Posterior cingulate gyrus (tissue), 11 donors: ENCODE measurements at places on chromosomes 6 and 20.

DNA sequence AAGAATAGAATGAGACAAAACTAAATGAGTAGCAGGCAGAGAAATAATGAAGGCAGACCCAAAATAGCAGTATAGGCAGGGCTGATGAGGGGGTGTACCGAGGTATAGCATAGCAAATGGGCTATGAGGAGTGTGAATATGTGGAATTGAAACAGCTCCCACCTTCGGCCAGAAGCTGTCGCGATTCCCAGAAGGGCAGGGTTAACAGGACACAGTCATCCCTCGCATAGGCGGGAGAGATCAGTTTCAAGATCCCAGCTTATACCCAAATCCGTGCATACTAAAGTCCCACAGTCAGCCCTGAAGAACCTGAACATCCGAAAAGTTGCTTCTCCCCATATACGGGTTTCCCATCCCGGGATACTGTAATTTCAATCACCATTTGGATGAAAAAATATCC lies 82.7 kb downstream of the PTPRK start:
- no peak for DNase-seq

- DNase-seq, result no peak
Observed at GRCh38 chr6:5091210-5092069, 6.3 kb downstream of the PPP1R3G start.

DNA sequence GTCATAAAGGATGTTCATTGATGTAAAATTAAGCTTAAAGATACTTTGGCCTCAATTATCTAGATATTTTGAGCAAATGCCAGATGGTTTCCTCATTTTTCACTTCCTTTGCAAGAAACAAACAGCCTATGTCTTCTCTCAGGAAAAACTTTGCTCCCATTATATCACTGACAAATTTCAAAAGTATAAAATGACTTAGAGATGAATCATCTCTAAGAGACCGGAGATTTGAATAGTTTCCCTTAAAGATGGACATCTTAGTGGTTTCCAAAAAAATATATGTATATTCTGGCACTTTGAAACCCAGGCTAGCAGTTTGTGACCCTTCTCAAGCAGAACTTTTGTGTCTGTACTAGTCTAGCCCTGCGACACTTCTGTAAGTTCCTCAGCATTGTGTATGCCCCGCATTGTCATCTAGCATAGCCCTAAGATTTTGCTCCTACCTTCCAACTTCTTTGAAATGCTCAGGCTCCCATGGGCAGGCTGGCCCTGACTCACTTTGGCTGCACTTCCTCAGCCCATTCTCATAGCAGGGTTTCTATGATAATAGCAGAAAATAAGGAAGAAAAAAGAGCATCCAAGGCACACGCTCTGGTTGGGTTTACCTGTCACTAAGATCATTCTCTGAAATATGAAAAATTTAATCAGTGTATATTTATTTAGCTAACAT lies 25.7 kb upstream of the POU3F2 start:
- no peak for DNase-seq

DNA sequence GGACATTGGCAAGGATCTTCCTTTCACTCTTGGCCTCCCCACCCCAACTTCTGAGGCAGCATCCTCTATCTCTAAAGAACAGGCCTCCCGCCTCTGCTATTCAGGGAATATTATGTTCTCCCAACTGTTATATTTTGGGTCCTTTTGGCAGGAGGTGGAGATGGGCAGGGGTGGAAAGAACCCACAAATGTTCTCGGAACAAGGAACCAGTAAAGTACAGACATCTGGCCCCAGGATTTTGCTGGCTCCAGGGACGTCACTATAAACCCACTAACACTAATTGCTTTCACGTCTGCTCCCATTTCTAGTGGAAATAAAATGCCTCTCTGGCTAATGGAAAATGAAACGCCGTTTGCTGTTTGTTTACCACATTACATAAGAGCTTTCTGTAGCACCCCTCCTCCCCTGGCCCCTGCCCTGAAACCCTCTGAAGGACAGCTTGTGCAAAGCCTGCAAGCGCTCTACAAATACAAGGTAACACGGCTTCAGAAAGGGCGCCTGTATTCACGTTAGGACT lies 77.7 kb upstream of the TBC1D7 start:
- DNase-seq, result peak; percentile 51

DNA sequence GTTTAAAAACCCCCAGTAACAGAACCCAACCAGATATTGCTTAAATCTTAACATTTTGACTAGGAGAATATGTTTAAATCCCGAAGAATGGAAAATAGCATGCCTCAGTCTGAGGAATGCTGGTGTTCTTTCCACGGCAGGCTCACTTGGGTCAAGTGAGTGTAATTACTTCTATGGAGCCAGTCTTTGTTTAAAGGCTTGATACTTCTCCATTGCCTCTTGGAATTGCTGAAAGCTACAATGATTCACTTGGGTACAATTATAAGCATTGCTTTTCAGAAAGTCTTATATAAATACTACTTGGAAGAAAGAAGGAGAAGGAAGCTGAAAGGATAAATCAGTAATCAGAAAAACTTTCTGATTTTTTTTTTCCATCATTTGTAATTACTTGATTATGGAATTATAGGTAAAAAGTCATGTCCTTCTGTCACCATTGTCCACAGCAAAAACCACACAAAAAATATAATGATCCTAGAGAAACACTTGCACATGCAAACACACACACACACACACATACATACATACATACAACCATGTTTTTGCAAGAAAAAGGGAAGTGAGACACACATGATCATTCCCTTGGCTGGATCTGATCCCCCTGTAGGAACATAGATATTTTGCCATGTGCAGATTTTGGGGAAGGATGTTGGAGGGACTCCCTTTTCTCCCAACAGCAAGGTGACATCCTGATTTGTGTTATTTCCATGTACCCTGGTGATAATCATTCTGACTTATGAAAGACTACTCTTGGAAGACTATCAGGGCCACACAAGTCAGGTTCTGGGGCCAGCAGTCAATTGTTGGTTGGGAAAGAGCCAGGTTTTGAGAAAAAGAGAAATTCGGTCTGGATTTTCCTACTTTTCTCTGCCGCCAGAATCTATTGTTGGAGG lies 396.0 kb upstream of the BTBD3 start:
- DNase-seq, result no peak

GRCh38 chr6:82691997-82692396 lies 328.4 kb downstream of the TPBG start:
- no peak for DNase-seq

DNA sequence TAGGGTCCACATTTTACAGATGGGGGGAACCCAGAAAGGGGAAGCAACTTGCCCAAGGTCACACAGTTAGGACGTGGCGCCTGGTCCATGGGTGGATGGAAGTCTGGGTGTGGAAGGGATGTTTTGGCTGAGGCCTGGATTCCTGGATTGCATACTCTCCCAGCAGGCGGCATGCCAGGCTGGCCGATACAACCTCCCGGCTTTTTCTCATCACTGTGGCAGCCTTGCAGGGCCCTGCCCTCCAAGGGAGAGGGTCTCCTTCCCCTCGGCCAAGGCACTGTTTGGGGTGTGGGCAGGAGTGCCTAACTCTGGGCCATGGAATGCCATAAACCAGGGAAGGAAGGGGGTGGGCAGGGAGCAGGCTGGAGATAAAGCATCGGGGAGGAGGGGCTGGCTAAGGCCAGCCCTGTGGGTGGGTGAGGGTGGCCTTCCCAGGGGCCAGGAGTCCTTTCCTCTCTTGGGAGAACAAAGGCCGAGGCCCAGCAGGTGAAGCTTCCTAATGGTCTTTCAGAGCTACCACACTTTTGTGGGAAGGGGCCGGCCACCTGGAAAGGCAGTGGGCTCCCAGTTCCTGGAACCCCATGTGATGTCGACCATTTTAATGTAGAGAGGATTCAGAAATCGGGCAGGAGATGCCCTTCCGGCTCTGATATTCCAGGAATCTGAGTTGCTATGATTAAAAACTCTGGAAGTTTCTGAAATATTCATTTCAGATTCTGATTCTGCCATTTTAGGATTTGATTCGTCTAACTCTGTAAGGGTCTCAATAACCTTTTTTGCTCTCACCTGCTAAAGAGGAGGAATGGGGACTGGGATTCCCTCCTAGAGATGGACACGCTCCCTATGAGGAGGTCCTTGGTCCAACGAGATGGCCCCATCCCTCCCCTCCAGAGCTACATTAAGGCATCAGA lies 4.2 kb downstream of the FOXS1 start:
- no peak for DNase-seq

DNA sequence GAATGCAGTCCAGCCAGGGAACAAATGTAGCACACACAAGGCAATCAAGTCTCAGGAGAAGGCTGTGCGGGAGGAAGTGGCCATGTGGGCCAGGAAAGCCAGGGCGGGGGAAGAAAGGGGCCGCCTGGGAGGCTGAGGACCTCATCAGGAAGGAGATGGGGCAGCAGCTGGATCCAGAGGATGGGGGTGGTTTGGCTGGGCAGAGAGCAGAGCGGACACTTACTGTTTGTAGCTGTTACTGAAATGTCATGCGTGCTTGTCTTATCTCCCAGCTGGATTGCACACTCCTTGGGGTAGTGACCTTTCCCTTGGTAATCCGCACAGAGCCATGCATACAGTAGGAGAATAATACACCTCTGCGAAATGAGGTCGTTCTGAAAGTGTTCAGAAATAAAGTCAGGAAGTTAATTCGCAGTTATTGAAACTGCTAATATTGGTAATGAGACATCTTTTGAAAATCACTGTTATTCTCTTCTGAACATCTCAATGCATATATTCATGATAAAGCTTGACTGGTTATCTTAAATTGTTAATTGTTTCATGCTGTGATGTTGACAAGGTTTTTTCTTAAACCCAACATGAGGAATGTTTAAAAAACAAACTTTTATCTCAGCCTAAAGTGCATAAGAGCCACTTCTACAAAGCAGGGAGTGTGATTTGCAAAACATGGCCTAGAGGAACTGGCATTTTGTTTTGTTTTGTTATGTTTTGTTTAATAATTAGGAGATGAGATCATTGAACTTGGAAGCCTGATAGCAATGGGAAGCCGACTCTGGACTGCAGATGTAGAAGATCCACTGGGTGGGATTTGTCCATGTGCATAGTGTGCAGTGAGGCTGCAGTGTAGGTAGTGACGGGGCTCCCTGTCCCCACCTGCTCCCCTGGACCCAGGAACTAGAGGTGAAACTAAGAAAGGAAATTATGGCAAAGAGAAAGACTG lies 18.0 kb upstream of the MAP3K4 start:
- no peak for DNase-seq

GRCh38 chr6:135451617-135452190 lies 45.8 kb downstream of the AHI1 start:
- DNase-seq, result no peak

GRCh38 chr20:10547276-10548114 lies 112.4 kb downstream of the SLX4IP start:
- DNase-seq, result no peak

DNA sequence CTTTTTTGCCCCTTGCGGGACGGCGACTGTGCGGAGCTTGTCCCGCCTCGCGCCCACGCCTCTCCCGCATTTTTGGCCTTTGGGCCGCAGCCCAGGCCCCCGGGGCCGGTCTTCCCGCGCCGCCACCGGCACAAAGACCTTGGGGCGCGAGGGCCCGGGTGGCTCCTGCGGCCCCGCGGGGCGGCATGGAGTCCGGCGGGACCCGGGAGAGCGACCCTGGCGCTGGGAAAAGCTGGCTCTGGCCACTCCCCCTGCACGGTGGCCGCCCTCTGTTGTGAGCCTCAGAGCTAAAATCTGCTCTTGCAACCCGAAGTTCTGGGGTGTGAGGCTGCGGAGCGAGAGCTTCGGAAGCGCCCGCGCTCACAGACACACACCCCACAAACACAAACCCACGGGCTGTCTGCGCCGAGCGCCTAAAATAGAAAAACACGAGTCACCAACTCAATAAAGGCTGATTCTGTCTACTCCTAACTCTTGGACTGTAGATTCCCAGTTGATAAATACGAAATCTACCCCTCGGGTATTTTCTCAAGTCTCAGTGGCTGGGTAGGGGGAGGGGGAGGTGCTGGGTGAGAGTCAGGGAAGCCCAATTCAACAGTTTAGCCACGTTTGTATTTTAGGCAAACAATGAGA lies 496 bp upstream of the BEND3 start:
- DNase-seq, result peak; percentile 36

DNA sequence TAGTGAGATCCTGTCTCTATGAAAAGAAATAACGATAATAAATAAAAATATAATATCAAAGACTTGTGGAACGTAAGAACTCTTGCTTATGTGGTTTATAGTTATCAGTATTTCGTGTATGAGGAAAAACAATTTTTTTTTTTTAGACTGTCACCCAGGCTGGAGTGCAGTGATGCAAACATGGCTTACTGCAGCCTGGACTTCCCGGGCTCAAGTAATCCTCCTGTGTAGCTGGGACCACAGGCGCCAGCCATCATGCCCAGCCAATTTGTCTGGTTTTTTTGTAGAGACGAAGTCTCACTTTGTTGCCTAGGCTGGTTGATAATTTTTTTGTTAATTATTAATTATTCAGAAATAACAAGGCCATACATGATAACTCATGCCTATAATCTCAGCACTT lies 18.6 kb upstream of the CDK19 start:
- no peak for DNase-seq

DNA sequence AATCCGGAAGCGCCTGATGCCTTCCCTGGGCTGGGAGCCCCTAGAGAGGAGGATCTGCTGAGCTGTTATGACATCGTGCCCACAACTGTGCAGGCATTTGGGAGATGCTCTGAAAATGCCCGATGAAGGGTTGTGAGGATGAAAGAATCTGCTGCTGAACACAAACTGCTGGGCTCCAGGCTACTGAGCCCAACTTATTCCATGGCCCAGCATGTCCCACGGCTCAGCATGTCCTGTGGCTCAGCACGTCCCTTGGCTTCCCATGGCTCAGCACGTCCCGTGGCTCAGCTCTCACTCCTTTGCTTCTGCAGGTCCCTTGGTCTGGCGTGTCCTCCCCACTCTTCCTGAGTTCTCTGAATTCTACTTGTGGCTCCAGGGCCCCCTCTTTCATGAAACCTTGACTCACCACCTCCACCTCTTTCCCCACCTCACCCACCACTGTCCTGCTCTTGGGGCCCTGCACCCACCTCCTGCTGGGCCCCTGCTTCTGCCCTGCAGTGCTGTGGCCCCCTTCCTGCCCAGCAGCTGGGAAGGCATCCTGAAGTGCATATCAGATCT lies 80.4 kb downstream of the PHACTR3 start:
- DNase-seq, result no peak

GRCh38 chr20:45775411-45775810 lies 16.3 kb downstream of the WFDC3 start:
- no peak for DNase-seq

DNA sequence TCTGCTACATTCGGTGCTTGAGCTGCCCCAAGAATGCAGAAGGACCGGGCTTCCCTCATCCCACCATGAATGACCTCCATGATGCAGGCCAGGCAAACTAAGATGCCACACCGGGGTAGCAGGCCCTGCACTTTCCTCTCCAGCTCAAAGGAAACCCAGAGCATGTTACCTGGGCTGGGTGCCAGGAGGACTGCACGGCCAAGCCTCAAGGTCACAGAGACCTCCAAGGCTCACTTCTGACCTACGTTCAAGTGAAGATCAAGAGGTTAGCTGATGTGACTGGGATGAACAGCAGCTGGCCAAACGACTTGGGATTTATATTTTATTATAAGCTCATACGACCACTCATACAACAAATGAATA lies 501.8 kb downstream of the CD83 start:
- DNase-seq, result no peak

DNA sequence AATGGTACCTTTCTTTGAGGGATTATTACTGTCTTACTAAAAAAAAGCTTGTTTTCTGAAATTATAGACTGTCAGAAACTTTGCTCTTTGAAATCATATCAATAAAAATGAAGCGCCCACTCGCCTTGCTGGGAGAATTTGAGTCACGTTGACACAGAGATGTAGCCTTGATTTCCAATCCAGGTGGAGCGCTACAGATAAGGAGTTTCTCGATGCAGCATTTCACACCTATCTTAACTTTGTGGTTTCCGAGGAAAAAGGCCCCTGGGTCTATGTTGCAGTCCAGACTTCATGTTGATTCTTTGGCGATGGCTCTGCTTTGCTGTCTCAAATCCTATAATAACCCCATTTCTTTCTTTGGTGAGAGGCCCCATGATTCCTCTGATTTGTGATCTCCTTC lies 158.1 kb upstream of the ARG1 start:
- no peak for DNase-seq
